ENCODE measurements at places on chromosomes 16 and 17.

- DNase-seq: no peak
Measured at GRCh38 chr17:68053231-68054013, 17.9 kb downstream of the KPNA2 start.

- no peak for DNase-seq
Measured at GRCh38 chr17:42537826-42538451, 1.9 kb downstream of the NAGLU start.

DNA sequence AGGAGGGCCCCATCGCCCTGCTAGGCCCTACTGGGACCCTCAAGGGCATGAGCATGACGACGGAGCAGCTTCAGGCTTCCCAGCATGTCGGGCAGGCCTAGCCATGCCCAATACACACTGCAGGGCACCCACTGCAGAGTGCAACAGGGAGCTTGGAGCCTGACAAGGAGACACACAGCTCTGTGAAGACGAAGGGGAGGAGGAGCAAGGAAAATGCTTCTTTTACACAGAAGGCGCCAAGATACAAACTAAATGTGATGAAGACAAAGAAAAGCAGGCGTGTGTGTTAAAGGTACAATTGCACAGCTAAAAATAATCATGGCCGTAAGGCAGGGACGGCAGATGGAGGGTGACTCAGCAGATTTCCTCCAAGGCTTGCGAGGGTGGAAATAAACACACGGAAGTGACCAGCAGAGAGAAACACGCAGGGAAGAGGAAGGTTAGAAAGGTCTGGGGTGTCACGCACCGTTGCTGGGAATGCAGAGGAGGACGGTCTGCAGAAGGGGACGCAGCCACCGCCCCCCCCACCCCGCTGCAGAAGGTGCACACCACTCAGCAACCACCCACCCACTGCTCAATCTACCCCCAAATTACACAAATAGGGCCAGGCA is 108.5 kb downstream of the ZNF778 start:
- no peak for DNase-seq

DNA sequence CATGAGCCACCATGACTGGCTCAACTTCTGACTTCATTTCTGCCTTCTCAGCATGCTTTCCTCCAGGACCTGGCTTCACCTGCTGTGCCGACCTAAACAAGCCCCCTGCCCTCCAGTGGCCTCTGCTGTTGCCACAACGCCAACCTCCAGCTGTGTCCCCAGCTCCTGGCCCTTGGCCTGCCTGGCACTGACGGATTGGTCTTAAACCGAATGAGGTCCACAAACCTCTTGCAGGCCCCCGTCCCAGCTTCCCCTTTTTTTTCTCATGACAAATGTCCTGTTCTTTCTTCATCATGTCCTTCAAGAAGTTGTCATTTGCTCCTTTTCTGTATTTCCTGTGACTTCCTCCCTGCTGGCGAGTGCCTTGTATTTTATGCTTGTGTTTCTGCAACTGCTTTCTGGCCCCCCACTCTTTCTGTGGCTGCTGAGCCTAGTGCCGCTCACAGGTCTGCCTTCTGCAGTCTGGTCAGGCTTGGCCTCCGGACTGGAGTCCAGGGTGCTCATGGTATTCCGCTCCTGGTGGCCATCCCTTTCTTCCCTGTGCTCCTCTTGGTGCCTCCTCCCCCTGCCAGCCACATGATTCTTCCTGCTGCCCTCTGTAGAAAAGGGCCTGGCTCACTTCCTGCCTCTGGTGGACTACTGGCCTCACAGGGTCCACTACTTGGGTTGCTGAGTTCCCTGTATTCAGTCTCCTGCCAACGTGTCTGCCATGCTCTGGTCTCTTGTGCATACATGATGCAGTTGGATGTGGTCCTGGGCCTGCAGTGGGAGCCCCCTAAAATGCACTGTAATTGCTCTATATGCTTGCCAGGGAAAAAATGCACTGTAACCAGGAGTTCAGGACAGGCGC is 2.9 kb downstream of the ATP6V0C start:
- no peak for DNase-seq

GRCh38 chr16:11964761-11965551 is at the start of gene TNFRSF17:
Gene TNFRSF17, plus strand, starts transcription at chr16:11965210. Its CDS starts 115 bp downstream, at chr16:11965325.
- no peak for DNase-seq

DNA sequence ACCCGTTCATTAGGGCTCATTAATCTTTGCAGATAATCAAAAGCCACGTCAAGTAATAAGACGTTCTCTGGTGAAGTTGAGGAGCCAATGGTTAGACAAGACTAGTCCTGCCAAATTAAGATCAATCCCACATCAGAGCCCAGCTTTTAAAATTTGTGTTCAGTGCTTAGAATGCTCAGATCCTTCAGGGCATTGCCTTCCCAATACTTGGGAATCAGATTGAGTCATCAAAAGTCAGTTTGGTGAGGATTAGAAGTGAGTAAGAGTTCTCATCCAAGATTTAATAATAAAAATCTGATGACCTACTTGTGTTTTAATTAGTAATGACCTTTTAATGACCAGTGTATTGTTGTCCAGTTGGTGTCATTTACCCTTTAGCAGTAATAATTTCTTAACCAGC is 19.8 kb downstream of the MAP2K4 start:
- no peak for DNase-seq

GRCh38 chr17:42097691-42098631 is at the start of gene ZNF385C:
Gene ZNF385C, minus strand, starts transcription at chr17:42098473. Its CDS starts 35,417 bp downstream, at chr17:42063056.
- DNase-seq: no peak

- no peak for DNase-seq
Measured at GRCh38 chr16:85363881-85364280, 249.2 kb upstream of the GSE1 start.

DNA sequence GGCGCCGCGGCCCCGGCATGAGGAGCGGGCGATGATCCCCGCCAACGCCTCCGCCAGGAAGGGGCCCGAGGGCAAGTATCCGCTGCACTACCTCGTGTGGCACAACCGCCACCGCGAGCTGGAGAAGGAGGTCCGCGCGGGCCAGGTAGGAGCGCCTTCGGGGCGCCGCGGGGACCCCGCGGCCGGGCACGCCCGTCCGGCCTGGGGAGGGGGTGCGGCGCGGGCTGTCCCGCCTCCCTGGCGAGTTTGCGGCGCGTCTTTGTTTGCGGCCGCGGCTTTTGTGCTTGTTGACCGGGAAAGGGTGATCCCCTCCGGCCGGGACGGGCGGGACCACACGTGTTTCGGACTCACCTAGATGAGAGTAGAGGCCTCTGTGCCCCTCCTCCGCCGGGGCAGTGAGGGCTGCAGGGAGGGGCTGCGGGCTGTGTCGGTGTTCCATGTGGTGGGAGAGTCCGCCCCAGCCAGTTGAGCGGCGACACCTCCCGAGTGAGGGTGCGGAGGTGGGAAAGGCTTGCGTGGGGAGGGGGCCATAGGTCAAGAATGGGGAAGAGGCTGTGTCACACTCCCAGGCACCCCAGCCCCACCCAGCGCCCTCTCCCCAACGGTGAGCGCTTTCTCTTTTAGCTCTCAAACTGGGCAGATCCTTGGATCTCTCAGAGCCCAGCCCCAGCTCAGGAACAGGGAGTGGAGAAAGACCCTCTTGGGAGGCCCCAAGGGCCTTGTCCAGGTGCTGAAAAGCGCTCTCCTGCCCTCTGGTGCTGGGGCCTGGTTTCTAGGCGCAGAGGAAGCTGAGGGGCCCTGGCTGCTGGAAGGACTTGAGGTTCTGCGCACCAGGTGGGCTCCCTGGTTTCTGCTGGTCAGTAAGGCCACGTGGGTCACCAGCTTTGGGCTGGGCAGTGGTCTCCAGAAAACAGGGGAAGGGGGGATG is 923 bp downstream of the ANKRD13B start:
- DNase-seq: no peak

DNA sequence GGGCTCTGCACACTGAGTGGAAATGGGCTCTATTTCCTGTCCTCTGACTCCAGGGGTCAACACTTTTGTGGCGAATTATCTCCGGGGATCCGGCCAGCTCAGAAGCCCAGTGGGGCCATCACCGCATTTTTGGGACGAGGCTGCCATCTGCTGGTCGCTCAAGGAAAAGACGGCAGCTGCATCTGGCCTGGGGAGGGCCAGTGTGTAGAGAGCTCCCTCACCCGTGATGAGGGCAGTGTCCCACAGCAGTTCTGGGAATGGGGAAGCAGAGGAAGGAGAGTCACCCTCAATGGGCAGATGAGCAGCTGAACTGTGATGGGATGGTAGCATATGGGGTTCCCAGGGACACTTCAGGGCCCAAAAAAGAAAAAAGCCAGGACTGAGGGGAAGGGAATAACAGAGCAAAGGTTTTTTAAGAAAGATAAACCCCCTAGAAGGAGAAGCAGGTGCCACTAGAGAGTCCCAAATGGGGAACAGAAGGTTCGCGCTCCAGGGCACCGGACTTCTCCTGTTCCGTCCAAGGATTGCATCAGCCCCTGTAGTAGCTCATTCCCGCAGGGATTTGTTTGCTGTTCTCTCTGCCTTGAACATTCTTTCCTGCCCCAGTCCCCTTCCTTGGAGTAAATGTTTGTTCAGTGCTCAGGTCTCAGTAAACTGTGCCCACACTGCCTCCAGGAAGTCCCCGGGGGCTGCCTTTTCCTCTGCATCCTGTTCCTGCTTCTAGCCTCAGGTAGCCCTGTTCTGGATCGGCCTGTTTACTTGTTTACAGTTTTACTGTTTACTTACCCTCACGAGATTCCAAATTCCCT is 9.3 kb upstream of the ABCC12 start:
- peak; percentile 41 for DNase-seq

DNA sequence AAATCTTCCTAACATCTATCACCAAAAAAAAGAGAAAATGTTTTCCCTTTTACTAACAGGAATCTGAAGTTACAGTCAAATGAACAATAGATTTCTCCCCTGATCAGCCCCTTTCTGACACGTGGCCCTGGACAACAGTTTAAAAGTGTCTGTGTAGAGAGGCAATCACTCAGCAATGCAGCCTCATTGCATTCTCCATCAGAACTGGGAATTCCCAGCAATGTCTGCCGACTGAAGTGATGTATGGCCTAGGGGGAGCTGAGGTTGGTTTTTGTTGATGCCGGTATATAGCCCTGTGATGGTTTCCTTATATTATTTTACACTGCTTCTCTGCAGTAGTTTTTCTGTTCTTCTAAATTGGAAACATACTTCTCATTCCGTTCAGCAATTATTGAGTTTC is 904.3 kb upstream of the CDH8 start:
- no peak for DNase-seq

DNA sequence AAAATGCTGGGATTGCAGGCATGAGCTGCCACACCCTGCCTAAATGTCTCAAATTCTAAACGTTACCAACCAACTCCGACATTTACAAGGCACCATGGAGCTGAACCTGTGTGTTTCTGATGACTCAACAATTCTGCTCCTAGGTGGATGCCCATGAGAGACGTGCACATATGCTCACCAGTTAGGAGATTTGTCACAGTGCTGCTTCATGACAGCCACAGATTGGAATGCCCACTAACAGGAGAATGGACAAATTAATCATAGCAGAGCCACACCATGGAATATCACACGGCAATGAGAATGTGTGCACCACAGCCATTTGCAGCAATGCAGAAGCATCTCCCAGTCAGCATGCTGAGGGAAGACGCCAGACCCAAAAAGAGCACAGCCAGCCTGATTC is 8.0 kb upstream of the KCNG4 start:
- no peak for DNase-seq

DNA sequence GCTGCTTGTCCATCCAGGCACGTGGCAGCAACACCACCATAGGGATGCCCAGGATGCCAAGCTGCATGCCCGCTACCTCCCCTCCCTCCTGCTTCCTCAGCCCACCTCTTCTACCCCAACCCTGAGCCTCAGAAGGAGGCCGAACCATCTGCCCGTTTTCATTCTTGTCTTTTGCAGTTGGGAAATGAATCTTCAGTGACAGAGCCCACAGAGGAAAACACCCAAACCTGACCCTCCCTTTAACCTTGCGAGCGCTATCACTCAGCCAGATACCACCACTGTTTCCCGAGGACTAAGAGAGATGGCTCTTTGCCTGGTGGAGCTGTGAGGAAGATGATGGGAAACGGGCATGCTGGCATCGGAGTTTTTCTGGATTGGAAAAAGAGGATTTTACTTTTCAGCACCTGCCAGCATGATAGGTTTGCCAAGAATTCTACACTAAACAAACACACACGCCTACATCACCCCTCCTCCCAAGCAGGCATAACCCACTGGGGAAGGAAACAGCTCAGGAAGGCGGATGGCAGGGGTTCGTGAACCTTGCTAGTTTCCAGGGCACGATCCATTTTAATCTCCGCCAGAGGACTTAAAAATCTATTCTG is 457.4 kb downstream of the SLC39A11 start:
- no peak for DNase-seq

DNA sequence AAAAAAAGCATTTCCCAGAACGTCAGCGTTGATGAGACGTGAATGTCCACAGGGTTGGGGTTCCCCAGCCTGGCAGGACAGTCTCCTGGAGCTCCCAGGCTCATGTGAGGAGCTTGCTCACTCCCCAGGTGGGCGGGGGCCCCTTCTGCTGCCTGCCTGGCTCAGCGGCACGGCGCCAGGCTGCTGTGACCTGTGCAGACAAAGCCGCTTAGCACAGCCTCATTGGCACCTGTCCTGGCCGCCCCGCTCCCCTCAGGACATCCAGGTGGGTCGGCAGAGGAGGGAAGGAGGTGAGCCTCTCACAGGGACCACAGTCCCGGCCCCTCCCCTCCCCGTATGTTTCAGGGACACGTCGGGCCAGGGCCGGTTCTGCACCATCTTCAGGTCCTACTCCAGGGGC is 12.9 kb upstream of the WFIKKN1 start:
- no peak for DNase-seq

DNA sequence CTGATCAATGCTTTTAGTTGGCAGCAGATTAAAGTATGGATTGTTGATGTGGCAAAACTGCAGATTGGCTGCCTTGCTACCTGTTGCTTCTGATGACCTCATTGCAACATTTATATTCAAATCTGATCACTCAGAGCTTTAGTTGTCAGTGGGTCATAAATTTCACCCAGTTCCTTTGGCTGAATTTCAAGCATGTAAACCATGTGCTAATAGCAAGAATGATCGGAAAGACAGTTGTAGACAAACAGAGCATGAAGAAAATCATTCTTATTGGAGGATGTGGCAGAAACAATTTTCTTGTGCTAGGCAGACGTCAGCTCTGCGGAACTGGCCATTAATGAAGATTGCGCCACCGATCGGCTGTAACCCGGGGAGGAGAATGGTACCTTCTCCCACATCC is 346.6 kb upstream of the EEF2KMT start:
- DNase-seq: no peak

DNA sequence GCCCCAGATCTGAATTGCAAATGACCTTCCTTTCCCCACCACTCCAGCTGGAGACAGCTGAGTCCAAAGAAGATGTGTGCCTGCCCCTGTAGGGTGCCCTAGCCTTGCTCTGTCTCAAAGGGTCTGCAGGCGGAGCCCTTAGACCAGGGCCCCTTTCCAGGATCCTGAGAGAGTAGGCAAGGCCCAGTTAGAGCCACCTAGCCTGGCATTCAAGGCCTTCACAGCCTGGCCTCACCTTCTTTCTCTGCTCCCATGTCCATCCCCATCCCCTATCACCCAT is 66.6 kb upstream of the LHX1 start:
- no peak for DNase-seq

Data from stimulated activated CD4-positive, alpha-beta T cell treated with anti-CD3 and anti-CD28 coated beads, Interleukin-12 subunit alpha, Interleukin-12 subunit beta, amount 100 ng/mL, for 24 hours (primary cell).